ENCODE measurements at places on chromosomes 1 and 21. TPM values are rescaled to one million over a fixed set of nuclear protein-coding genes. Genes with fewer than 3 reads are reported as not detected.
A peak's percentile ranks its signal among the peaks of the same experiment; 100 is the strongest.

MCOLN3 gene
- total RNA-seq: 17.0 TPM

CHIA gene
- total RNA-seq: not detected

DNAH14 gene
- 23.8 TPM for total RNA-seq

LIPI gene
- not detected for total RNA-seq

SPRR2B gene
- total RNA-seq: not detected

TMEM54 gene
- 35.5 TPM for total RNA-seq

ADIPOR1 gene
- 98.2 TPM for total RNA-seq

SH2D1B gene
- not detected for total RNA-seq

CD52 gene
- total RNA-seq: not detected

UBL4B gene
- not detected for total RNA-seq

HSD11B1 gene
- total RNA-seq: not detected

SPRR2F gene
- total RNA-seq: not detected

USH2A gene
- not detected for total RNA-seq

LMOD1 gene
- not detected for total RNA-seq

ANGPTL3 gene
- total RNA-seq: not detected

FCGR1A gene
- not detected for total RNA-seq

DNA sequence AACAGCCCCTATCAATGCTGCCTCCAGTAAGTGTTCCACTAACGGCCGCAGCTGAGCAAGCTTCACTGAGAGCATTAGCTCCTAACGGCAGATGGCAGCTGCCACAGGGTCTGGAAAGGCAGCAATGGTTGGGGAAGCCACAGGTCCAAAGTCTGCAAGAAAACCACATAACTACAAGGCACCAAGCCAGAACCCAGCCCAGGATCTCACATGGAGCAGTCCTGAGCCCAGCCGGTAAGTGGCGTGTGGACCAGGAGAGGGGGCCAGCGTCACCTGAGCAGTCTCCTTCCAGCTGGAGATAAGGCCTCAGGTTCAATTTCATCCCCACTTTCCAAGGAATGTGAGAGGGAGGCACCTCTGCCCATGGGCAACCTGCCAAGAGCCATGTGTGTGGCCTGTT lies 13.2 kb downstream of the SYT2 start:
- no peak for DNase-seq

- DNase-seq: no peak
Measured at GRCh38 chr1:244502630-244503029, 41.6 kb downstream of the CATSPERE start.

DNA sequence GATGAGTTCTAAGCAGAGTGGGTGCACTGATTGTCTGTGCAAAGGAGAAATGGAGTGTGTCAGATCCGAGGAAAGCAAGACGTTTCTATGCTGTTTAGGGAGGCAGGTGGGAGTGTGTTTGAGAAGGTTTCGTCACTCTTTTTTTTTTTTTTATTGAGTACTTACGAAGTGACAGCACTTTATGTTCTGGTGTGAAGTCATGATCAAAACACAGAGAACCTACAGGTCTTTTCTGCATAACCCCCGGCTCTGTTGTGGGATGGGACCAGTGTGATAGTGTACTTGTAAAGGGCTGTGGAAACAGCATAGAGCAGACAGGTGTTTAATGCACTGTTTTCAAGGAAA lies 26.7 kb downstream of the MIA3 start:
- no peak for DNase-seq

GRCh38 chr21:28200726-28201125 lies 792.0 kb downstream of the LTN1 start:
- no peak for DNase-seq

GRCh38 chr1:43536196-43536863 lies 5.6 kb downstream of the PTPRF start:
- DNase-seq: no peak

DNA sequence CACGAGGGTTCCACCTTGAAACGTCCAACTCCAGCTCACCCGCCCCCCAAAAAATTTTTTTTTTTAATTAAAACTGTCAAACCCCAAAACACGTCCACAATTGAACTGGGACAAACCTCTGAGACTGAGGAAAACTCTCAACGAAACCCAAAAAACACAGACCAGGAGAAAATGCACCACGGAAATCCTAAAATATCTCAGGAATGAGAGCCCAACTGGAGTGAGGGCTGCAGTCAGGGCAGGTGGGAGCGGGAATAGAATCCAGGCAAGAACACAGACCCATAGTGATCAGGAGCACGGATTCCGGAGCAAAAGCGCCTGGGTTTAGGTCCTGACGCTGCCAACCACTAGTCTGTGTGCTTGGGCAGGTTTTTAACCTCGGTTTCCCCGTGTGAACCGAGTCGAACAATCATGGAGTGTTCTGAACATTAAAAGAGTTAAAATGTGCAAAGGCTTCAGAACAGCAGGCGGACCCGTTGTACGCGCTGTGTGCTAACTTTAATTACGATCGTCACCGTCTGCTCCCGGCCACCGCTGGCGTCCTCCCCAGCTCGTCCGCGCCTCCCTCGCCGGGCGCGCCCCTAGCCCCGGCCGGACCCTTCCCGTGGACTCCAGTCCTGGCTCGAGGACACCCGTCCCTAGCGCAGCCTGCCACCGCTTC lies 624 bp downstream of the ARHGAP29 start:
- peak; percentile 63 for DNase-seq

DNA sequence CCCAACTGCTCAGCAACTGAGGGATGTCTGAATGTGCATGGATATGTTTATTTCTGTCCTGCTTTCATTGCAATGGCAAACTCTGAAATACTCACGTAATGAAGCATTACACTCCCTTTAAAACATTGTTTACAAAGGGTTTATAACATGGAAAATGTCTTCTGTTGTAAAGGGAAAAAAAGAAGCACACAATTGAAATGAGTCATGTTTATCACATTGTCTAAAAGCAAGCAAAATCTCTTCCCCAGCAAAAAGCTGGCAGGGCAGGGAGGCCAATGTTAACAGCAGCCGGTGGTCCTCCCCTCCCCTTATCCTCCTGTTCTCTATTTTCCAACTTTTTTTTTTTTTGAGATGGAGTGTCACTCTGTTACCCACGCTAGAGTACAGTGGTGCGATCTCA lies 3.9 kb upstream of the EFNA1 start:
- DNase-seq: no peak

- DNase-seq: no peak
Measured at GRCh38 chr1:7185721-7186120, 400.5 kb downstream of the CAMTA1 start.

DNA sequence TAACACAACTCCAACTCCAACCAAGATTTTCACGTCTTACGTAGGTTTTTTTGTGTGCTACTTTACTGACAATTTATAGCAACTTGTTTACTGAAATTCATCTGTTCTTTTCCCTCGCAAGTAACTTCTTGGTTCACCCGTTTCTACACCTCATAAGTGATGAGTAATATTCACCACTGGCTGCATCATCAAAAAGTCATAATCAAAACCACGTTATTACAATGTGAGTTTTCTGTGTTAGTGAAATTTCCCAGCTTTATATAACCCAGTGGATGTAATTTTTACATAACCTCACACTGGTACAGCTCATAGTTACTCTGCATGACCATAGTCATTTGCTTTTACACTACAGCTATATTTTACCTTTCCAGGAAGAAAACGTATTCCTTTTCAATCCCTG lies 401.1 kb upstream of the LYPLAL1 start:
- DNase-seq: peak; percentile 88

DNA sequence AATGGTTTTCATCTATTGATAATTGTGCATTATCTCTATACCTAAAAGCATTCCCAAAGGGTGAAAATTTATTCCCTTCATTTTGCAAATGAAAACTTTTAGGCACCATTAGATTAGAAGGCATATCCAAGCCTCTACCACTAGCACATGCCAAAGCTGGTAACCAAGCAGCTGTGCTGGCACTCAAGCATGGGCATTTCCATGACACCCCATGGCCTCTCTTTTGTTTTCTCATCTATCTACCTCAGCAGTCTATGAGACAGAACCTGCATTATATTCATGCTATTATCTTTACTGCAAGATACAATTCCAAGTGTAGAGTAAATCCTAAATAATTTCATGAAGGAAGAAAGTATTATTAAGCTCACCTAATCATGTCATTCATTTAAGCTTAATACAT lies 334.3 kb upstream of the LRRC7 start:
- no peak for DNase-seq

- DNase-seq: peak; percentile 38
Measured at GRCh38 chr1:67214420-67215174, 48.3 kb downstream of the IL23R start.

DNA sequence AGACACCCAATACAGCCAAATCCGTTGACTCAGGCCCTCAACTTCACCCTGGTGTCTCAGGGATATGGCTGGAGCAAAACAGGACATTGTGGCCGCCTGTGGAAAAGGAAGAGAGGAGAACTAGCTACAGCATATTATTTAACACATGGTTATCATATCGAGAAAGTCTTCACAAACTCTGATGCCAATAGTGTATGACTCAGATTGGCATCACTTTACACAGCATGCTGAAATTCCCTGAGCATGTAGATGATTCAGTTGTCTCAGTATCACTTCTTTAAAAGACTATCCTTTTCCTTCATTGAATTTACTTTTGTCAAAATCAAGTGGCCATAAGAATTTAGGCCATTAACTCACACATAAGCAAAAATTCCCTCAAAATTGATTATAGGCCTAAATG lies 20.1 kb downstream of the HSD3B2 start:
- peak; percentile 86 for DNase-seq

DNA sequence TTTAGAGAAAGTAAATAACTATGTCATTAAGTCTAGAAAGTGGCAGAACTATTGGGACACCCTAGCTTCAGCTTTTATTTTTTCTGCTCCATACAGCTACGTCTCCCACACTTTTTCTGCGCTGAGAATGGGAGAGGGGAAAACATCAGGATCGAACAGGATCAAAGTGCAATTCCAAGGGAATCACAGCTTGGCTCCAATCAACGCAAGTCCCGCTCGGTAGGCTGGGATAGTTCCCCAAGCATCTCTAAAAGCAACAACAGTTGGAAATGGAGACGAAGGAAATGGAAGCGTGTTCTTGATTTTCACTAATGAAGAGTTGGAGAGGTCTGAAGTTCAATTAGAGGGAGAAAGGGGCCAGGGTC lies 536 bp downstream of the HMGCL start:
- DNase-seq: no peak

DNA sequence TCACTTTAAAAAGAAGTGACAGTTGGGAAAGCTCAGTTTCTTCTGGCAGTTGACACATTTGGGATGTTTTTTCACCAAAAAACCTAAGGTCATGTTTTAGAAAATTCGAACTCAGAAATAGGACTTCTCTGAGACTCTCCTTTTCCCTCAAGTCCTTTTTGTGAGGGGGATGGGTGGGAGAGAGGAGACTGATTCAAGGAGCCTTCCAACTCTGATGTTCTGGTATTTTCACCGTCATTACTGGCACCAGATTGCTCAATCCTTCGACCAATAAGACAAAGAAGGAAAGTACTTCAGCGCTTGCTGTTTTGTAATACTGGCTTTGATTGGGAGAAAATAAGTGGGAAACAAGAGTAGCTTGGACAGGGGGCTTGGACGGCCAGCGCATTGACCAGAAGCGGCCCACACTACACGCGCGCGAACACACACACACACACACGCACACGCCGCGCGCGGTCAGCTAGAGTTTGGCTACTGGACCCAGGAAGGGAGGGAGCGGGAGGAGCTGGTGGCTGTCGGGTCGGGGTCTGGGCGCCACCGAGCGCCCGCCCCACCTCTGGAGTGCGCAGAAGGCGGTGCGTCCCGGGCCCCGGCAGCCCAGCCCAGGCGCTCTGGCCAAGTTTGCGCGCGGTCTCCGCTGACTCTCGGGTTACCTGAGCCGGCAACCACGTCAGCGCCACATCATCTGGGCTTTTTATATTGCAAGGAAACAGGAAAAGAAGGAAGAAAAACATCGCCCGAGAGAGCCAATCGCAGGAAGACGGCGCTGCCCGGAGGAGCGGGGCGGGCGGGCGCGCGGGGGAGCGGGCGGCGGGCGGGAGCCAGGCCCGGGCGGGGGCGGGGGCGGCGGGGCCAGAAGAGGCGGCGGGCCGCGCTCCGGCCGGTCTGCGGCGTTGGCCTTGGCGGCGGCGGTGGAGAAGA lies at the start of gene KCNK1:
Gene KCNK1 (plus strand): TSS at position 855 of the 921 bp plus-strand sequence. CDS start 66 bp downstream, at position 921.
- peak; percentile 90 for DNase-seq

GRCh38 chr1:94006604-94007003 lies 97.4 kb upstream of the GCLM start:
- DNase-seq: no peak

- DNase-seq: peak; percentile 67
Measured at GRCh38 chr1:24117722-24118409, 5.9 kb upstream of the MYOM3 start.

- no peak for DNase-seq
Measured at GRCh38 chr21:44952116-44952928, 12.5 kb downstream of the SLX9 start.

- DNase-seq: no peak
Measured at GRCh38 chr1:171173069-171173468, 12.0 kb upstream of the FMO2 start.

DNA sequence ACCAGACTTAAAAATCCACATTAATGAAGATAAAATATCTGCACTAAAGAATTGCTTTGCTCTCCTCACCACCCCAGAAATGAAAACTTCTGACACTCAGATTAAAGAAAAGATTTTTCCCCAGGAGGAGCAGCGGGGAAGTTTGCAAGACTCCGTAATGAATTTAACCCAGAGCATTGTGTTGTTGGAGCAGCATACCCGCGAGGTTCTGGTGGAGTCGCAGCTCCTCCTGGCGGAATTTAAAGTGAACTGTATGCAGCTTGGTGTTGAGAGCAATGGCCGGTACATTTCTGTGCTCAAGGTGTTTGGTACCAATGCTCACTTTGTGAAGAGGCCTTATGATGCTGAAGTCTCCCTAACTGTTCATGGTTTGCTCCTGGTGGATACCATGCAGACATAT lies 46.4 kb downstream of the VPS13D start:
- DNase-seq: peak; percentile 19

DNA sequence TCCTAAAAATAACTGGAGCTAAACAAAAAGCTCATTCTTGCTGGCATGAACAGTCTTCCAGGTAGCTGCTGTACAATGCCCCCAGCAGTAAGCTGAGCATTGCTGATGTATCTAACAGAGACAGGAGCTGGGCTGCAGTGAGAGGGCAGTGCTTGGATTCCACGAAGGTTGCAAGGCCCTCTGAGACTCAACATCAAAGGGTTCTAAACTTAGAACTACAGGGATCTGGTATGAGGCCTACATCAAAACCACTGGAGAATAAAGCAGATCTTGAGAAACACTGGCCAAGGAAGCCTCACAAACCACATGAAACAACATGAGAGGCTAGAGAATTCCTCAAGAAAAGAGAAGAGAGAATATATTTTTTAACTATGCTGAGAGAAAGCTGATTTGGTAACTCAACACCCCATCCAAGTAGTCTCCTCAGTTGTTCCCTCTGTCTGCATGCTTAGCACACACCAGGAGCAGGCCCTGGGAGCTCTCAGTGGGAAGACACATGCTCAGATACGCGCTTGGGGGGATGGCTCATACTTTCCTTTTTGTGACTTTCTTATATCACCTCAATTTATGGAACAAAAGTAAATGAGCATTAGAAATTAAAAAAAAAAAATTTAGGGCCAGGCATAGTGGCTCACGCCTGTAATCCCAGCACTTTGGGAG lies 27.7 kb downstream of the DSTYK start:
- no peak for DNase-seq

- no peak for DNase-seq
Measured at GRCh38 chr1:155002464-155003226, at the start of gene ZBTB7B. TSS of gene ZBTB7B (plus strand) at chr1:155002802. CDS start at chr1:155014661, 11,859 bp downstream.

- no peak for DNase-seq
Measured at GRCh38 chr1:100868364-100868995, 26.2 kb downstream of the EXTL2 start.

Measured in mammary epithelial cell (primary cell).